ENCODE measurements at places on chromosomes 11 and 22. TPM values are rescaled to one million over a fixed set of nuclear protein-coding genes. Genes with fewer than 3 reads are reported as not detected.

GRCh38 chr11:113295993-113296392 lies 18.4 kb upstream of the TTC12 start:
- DNase-seq: no peak

- DNase-seq: no peak
These were observed 42.7 kb upstream of the FGF3 start for GRCh38 chr11:69861901-69862300.

DNA sequence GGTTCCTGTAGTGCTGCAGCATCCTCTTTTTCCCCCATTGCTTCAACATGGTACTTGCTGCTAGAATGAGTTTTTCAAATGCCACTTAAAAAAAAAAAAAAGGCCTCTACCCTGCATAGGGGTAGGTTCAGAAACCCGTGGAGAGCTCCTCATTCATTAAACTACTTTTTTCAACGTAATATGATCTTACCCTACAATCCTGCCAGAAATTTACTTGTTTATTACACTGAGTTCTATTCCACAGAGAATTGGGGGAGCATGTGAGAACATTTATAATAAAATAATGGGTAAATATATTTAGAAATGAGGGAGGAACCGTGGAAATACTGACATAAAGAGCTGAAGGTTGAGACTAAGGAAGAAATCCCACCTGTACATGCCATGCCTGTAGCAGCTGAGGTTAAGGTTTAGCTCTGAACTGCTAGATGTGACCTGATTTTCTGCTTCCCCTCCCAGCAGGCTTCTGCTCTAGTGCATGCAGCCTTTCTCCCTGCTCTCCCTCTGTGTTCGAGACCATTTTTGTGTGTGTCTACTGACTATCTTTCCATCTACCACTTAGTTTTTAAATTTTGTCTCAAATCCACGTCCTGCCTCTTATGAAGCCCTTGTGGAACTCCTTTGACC lies 225.7 kb downstream of the DDX10 start:
- no peak for DNase-seq

GRCh38 chr11:62726915-62727164 lies 417 bp downstream of the HNRNPUL2 start:
- no peak for DNase-seq

DNA sequence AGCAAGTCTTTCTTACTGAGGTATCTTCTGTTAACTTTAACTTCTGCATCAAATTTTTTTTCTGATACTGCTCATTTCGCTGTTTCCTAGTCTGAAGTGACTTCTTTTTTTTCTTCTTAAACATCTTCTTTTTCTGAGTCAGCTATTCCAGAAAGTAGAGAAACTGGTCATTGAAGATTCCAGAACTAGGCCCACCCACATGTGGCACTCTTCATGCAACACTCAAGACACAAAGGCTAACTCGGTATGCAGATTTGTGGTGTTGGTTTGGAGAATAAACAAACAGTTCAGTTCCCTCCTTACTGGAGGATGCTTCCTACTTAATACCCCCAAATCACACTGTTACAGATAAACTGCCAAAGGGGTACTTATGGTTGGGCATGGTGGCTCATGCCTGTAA lies 25.2 kb upstream of the MTCH2 start:
- no peak for DNase-seq

- no peak for DNase-seq
These were observed 36.2 kb downstream of the MPPED1 start for GRCh38 chr22:43448048-43448447.

- DNase-seq: no peak
These were observed 87.9 kb upstream of the SPON1 start for GRCh38 chr11:13874597-13874996.

- no peak for DNase-seq
These were observed 58.0 kb upstream of the PICALM start for GRCh38 chr11:86126862-86127261.

DNA sequence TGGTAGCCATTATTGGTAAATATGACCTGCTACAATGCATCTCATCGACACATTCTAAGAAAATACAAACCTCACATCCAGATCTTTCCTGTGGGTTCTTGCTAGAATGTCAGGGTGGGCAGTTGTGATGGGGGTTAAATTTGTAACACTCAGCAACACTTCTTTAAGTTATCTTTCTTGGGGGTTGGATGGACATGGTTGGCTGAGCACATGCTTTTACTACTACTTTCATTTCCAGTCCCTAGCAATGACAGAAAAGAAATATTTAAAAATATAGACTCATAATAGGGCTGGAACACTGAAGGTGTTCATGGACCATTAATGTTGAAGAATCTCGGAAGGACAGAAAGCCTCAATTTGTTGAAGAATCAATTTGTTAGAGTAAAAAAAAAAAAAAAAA lies 57.6 kb downstream of the APOL3 start:
- DNase-seq: no peak

DNA sequence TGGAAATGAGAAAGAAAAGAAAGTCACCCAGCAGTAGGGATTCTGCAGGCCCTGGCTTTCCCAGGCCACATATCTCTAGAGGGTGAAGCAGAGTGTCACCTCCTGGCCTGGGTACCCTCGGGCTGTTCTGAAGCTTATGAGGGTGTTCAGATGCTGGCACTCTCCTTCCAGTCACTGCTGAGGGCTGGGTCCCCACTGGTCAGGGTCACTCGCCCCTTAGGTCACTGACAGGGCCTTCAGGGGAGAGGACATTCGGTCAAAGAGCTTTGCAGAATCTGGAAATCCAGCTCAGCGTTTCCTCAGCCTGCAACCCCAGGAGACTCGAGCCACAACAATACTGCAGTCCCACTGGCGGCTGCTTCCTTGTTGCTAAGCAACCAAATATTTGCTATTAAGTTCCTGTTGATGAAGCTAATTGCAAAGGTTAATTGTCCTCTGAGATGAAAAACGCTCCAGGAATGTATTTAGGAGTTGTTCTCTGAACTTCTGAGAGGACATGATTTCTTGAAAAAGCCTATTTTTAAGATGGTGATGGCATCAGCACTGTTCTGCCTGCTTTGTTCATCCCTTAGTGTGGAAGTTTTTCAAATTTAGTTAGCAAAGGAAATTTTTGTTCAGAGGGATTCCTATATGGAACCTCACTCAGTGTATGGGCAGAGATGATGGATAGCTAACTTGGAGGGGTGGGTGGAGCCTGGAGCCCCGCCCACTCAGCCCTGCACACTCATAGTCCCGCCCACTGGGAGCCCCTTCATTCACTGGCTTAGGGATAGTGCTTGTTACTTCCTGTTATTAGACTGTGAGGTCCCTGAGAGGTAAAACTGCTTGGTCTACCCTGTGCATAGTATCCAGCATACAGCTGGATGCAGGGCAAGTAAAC lies 109.2 kb downstream of the CSNK2A3 start:
- DNase-seq: no peak

DNA sequence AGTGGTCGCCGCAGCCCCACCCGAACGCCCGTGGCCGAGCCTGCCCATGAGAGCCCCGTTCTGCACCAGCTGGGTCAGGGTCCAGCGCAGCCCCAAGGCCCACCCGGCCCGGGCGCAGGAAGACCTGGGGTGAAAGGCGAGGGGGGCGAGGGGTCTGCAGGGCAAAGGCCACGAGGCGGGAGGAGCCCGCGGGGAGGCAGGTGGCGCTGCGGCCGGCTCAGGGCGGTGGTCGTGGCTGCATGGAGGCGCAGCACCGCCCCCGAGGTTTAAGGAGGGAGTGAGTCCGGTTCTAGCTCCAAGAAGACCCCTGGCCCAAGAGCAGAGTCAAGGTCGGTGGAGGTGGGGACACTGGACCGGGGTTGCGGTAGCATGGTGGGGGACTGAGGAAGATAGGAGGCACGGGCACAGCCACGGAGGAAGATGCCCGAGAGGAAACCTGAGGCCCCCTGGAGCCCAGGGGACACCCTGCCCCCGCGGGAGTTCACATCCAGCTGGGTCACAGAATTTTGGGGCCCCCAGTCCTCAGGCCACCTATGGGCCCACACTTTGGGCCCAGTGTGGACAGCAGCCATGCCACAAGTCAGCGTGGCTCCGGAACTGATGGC lies 514 bp upstream of the HDAC10 start:
- no peak for DNase-seq

GRCh38 chr11:93689240-93689639 lies 27.8 kb downstream of the CEP295 start:
- no peak for DNase-seq

DNA sequence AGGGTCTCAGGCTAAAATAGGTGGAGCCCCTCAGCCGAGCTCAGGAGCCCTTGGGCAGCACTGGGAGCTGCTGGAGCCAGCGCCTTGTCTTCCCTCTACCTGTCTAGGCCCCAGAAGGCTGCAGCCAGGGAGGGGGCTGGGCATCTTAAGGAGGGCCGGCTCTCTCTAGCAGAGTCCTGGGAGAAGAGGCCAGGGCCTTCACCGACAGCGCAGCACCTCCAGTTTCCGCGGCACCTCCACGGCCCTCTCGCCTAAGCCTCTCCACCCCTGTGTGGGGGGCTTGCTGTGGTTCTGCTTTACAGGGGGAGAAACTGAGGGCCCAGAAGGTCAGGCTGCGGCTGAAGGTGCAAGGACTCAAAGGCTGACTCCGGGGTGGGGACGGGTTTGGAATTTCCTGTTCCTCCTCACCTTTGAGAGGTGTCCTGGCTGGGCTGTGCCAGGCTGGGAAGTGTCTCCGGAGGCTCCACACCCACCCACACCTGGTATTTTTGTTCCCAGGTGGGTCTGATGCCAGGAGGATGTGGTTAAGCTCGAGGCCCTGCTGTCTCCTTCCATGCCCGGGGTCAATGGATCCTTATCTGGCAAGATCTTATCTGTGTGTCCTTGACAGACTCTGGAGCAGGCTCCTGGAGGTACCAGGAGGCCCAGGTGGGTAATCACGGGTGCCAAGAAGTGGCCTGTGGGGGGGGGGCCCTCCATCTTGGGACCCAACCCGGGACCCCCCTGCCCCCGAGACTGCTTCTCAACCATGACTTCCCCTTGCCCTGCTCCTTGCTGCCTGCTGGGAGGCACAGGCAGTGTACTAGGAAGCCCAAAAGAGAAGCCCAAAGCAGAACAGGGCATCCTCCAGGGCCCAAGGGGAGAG lies 95.3 kb upstream of the FGF3 start:
- DNase-seq: no peak

- no peak for DNase-seq
These were observed 459 bp upstream of the NCR3LG1 start for GRCh38 chr11:17351172-17351509.

DNA sequence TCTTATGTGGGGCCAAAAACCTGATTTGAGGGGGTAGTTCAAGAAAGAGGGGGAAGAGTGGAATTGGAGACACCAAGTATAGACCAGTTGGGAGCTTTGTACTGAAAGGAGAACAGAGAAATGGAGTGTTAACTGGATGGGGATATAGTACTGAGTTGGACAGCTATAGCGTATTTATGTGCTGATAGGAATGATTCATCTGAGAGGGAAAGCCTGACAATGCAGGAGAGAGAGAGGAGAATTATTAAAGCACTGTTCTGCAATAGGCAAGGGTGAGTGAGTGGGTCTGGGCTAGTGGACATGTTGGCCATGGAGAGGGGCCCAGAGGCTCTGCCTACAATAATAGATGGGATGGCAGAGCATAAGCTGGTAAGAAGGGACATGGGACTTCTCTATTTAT lies 52.9 kb upstream of the PITPNB start:
- DNase-seq: no peak

GRCh38 chr11:102332611-102332994 lies 14.4 kb upstream of the BIRC2 start:
- no peak for DNase-seq

- no peak for DNase-seq
These were observed 879.7 kb downstream of the JRKL start for GRCh38 chr11:97269527-97269926.

- no peak for DNase-seq
These were observed 201.7 kb upstream of the PDGFD start for GRCh38 chr11:104365676-104366075.

DNA sequence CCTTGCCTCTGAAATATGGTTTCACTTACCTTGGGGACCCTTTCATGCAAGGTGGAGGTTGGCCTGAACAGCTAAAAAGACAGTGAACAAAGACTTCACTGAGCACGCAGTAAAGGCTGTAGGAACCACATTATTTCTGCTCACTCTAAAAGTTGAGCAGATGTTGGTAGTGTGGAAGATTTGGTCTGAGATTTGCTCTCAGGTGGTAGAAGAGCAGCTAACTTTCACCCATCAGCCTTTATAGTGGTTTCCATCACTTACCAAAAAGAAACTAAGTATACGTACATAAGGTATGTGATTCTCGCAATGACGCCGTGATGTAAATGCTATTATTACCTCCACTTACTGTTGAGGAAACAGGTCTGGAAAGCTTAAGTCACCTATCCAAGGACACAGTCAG lies 47.3 kb downstream of the PRR5L start:
- no peak for DNase-seq

DNA sequence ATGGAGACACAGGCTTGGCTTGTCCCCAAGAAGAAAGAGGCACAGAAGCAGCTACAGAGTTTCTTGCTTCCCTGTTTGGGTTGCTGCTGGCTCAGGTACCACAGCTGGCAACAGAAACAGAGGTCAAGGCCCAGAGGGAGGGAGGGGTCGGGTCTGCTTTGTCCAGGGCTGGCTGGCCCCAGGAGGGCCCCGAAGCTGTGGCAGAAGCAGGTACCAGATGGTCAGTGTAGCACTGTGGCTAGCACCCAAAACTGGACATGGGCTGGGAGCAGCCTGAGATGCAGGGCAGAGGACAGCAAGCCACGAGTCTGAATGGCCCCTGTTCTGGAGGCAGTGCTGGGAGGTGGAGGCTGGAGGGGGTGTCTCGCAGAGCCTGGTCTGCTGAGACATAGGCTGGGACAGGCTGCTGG lies 52.3 kb upstream of the CCDC188 start:
- DNase-seq: no peak

GRCh38 chr11:59141673-59142460 lies 789 bp upstream of the FAM111A start:
- no peak for DNase-seq

- peak; percentile 32 for DNase-seq
These were observed 27.5 kb upstream of the MTNR1B start for GRCh38 chr11:92941676-92942571.

- DNase-seq: no peak
These were observed 89.2 kb upstream of the NCAM1 start for GRCh38 chr11:112871909-112872500.

ASCC2 gene
- 92.4 TPM for total RNA-seq

OR51I1 gene
- total RNA-seq: not detected

BIK gene
- 1.4 TPM for total RNA-seq

OR51B2 gene
- total RNA-seq: not detected

IL18 gene
- total RNA-seq: 0.17 TPM

SLC22A9 gene
- not detected for total RNA-seq

LSP1 gene
- total RNA-seq: 668 TPM

Measured in activated CD4-positive, alpha-beta T cell treated with anti-CD3 and anti-CD28 coated beads, Interleukin-2, amount 10 ng/mL, durations not matched to agents 7 days and 5 days (primary cell).